ENCODE measurements at places on chromosomes 3 and 15.

DNA sequence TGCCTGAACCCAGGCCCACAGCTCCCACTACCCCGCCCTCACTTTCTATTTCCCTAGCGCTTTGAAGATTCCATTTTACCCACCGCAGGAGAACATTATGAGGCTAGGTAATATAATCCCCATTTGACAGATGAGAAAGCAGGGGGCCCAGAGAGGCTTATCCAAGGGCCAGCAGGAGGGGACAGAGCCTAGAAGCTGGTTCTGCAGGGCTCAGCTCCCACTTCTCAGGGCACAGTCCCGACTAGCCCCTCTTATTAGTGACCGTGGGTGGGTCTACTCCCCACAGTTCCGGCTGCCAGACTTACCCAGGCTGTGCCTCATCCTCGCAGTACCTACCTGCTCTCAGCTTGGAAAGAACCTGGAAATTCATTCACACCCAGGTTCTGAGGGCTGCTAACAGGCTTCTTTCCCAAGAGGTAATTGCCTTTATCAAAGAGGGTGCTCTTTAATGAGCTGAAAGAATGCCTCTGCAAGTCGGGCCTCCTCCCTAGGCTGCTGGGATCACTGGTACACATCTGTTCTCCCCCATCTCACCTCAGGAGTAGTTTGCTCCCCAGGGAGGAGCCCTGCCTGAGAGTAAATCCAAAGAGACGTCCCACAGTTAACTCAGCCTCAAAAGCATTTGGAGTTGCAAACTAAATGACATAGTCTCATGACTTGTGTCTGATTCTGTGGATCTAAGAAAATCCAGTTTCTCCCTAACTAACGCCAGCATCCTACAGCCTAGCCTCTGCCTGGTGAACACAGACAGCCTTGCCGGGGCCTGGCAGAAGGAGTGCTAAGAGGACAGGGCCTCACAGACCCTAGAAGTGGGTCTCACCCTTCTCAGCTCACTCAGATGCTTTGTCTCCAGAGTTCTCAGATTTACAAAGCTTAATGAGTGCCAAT, 125.0 kb downstream of the CHSY1 start:
- ATAC-seq = peak; percentile 19

- no peak for ATAC-seq
These were observed 32.0 kb upstream of the MBNL1 start for GRCh38 chr3:152236716-152237115.

- no peak for ATAC-seq
These were observed 770.2 kb upstream of the ALCAM start for GRCh38 chr3:104596551-104596950.

DNA sequence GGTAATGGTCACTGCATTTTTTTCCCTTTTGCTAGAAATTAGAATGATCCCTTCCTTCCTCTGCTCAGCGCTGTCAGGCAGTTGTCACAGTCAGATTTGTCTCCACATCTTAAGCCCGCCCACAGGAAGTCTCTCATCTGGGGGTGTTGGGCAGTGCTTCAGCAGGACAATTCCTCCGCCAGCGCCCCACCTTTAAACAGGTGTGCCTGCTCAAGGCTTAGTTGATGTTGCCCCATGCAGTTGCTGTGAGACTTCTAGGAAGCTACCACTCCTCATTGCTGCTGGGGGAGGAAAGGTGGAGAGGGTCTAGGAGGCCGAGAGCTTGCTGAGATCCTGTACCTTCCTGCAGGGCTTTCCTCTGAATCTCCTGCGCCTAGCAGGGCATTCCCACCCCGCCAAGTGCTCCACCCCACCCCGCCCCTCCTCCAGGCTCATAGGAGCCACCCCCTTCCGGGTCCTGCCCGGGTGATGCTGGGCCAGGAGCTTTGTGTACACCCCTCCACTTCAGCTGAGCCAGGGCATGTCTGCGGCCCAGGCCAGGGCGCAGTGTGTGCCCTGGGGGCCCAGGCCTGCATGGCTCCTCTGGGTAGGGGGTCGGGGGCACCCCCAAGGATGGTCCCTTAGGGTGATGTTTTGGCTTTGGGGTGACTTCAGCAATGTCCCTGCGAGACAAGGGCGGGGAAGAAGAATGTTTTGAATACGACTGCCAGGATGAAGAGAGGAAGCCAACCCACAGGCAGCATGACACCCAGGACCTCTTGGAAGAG, 68.7 kb downstream of the TRAK1 start:
- ATAC-seq = peak; percentile 59

GRCh38 chr3:5123937-5124336, 1.8 kb downstream of the ARL8B start:
- ATAC-seq = no peak

DNA sequence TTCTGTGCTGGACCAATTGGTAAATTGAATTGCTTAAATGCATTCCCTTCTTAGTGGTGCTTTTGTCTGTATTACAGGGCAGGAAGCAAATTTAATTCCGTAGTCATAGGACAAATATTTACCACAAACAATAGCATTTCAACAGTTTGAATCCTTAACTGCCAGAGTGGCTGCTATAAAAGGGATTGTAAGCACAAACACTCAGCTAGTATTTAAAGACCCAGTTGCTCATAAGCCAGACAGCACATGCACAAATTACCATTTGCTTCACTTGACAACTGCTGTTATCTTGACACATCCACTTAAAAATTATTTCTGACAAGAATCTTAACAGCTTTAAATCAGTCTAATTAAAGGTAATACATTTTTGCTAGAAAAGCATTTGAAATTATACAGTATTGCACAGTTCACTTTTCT, 490.2 kb upstream of the ADAMTS9 start:
- no peak for ATAC-seq

DNA sequence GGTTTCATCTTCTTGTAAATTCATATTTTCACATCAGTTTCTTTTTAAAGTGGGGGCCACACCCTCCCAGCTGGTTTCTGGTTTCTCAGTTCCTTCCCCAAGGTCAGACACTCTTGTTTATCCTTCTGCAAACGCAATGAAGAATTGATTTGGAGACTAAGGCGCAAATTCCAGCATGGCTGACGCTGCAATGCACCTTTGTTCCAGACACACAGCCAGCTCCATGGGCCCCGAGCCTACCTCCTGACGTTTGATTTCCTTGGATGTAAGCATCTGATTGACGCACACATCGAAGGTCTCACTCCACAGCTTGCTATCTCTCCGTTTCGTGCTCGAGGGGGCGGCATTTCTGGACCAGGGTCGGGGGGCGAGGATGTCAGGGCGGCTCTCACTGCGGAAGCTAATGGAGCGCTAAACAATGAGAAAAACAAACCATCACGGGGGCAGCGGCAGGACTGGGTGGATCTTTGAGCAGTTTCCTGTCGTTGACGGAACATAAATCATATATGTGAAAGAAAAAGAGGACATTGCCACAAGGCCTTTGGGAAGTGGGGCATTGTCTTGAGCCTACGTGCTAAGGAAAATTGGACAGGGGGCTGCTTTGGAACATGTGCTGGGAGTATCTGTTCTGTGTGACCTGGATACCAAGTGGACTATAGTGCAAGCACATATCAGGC, 46.9 kb downstream of the ARHGEF3 start:
- no peak for ATAC-seq

DNA sequence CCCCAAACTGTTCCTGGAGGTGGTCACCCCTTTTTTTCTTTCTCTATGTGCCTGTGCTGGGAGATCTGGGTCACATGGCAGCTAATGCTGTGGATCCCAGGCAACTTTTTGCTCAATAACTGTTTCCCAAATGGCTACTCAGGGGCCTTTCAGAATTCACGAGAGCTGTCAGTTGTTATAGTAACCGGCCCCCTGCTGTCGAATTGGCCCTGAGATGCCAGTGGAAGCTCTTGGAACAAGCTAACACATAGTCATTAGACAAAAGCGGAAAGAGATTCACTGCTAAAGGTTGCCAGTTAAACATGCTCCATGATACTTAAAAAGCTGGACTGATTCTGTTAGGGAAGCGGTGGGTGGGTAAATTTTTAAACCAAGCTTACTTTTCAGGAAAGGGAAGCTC, 144.1 kb downstream of the FEZF2 start:
- no peak for ATAC-seq

- peak; percentile 79 for ATAC-seq
These were observed at the start of gene FAIM for GRCh38 chr3:138608322-138609135. Gene FAIM (plus strand): TSS chr3:138608771. CDS start chr3:138619727, 10,956 bp downstream.

DNA sequence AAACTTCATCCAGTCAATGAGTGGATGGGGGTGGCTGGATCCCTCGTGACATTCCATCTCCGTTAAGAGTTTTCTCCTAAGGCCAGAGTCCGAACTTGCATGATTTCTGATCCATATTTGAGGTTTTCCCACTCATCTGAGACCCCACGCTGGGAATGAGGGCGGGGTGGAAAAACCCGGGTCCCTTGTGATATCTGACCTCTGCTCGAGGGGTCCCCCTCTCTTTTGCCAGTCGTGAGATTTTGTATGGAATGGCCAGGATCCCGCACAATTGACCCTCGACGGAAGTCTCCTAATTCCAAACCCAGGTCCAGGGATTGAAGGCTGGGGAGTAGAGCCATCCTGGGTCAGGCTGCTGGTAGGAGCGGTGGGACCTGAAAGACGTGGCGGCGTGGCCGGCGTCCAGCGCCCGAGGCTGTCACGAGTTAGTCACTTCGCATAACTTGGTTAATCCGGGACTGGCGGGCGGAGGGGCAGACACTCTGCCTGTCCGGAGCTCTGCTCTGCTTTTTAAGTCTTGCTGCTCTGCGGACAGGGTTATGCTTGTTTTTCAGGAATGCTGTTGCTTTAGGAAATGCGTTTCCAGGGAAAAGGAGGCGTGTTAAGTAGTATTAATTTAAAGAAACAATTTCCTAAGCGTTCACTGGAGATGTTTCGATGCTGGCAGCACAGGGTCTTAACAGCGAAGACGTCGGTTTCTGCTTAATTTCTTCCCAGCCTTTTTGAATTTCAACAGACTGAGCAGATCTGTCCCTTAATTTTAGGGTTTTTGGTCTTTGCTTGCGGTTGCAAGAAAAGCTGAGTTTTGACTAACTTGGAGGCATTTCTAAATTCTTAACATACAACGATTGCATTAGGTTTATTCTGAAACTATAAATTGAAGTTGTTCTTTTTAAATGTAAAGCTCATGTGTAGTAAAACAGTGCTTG, 69.7 kb upstream of the LRRFIP2 start:
- peak; percentile 19 for ATAC-seq

GRCh38 chr3:120280026-120280425, 5.0 kb downstream of the GPR156 start:
- no peak for ATAC-seq

DNA sequence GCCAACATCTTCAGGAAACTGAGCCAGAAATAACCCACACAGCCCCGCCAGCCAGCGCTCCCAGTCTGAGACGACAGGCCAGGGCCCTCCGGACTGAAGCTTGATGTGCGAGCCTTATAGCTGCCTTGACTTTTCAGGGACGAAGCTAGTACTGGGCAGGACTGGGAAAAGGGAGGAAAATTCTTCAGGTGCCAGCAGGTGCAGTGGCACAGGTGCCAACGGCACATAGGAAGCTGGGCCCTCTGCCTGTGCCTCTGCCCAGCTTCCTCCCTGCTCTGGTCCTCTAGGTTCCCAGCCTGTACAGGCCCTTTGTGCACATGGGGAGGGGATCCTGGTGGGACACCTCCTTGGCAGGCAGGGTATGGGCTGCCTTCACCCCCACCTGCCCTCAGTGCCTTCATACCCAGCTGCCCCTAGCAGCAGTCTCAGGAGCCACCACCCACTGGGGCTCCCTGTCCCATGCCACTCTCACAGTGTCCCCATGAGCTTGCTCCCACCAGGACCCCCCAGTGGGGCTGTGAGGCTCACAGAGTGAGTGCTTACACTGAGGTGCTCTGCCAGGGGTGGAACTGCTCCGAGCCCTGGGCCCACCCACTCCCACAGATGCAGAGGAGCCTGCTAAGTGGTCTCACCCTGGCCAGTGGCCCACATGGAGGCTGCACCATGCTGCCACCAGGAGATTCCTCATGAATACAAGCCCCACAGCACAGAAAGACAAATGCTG, 61.0 kb downstream of the DNAJB8 start:
- ATAC-seq = no peak

GRCh38 chr15:95018888-95019545, 787.7 kb downstream of the MCTP2 start:
- ATAC-seq = no peak

DNA sequence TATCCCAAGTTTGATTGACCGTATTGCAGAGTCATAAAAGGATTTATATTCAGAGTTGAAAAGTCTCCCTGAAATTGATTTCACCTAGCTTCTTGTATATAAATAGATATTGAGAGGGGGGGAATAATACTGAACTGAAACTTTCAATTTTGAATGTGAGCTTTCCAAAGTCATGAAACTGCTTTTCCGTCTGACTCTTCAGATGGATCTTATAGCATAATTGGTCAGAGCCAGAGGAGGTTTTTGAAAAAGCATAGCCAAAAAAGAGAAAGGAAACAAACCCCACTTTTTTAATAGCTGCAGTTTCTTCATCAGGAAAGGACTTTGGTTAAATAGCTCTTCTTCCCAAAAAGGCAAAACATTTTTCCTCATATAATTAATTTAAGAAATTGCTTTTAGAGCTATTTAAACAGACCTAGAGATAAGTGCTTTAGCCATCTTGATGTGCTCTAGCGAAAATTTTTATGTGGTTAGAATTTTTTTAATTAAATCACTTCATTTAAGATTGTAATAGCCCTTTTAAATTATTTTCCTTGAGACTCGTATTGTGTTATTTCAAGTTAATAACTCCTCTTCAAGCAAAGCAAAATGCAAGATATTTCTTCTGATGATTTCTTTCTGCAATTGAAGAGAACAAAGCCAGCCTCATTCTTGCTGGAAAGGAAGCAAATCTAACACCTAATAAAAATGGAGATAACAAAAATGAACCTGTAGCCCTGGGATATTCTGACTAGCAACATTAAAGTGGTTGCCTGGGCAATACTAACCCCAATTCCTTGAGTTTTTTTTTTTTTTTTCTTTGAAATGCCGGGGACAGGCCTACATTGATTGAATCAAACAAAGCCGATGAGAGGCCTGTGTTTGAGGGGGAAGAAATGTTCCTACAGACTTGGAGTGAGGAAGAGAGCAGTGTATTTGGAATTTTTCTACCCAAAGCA, 173.6 kb downstream of the PTPRG start:
- ATAC-seq = no peak

DNA sequence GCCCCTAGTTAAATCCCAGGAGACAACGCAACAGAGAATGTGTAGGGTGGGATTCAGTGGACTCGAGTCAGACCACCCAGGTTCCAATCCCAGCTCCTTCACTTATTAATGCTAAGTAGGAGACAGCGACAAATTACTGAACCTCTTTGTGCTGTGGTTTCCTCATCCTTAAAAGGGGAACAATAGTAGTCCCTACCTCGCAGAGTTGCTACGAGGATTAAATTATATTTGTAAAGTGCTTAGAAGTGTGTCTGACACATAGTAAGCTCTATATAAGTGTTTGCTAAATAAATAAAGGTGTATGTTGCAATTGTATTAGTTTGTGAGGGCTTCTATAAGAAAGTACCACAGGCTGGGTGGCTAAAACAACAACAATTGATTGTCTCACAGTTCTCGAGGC, 58.0 kb upstream of the PPARG start:
- ATAC-seq = no peak

GRCh38 chr3:182692695-182693094, 100.6 kb upstream of the ATP11B start:
- ATAC-seq = no peak

GRCh38 chr3:134360046-134360445, 14.2 kb downstream of the AMOTL2 start:
- ATAC-seq = no peak

- no peak for ATAC-seq
These were observed 59.1 kb downstream of the DRD3 start for GRCh38 chr3:114119776-114120175.
